ENCODE measurements at places on chromosomes 5 and 9.

DNA sequence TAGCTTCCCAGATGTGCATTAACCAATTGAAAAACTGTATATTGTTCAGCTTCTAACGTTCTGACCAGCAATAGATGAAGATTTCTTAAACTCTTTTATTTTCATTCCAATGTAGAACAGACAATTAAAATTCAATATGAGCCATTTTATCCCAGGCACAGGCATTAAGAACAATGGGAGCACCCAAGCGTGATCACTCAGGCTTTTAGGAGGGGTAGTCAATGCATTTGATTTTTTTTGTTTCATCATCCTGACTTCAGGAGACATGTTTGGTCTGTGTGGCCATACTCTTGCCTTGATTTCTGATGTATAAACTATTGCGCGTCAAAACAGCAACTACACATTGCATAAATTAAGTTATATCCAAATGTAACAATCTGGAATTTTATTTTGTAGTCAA lies 653.0 kb upstream of the RORB start:
- DNase-seq: no peak

GRCh38 chr5:81626524-81626923 lies 124.4 kb downstream of the SSBP2 start:
- no peak for DNase-seq

GRCh38 chr5:8908055-8908683 lies 637.7 kb downstream of the SEMA5A start:
- no peak for DNase-seq

GRCh38 chr5:62268792-62269191 lies 37.2 kb upstream of the KIF2A start:
- no peak for DNase-seq

DNA sequence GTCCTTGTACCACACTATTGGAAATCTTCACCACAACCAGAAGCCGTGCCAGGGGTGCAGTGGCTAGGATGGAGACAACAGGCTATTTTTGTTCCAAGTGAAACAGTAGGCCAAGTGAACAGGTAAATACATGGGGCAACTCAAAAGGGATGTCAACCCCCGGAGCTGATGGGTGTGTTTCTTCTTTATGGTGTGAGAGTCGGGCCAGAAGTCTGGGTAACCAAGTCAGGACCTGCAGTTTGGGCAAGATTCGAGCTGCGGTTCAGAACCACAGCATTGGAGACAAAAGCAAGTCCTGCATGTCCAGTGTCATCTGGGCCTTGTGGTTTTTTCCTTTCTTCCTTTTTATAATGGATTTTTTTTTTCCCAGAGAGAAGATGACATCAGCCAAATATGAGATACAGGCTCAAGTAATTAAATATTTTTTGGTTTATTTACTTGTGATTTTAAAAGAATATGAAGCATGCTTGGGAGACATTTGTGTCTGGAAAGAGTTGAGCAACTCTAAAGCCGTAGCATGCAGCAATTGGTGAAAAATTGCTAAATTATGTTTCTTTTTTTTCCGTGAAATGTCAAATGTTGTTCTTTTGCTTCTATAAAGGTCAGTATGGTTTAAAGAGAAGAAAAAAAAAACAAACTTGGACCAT lies 261.6 kb downstream of the ARRDC3 start:
- DNase-seq: no peak

All from DMS79 (cell line).